ENCODE measurements at places on chromosomes 3 and 15.

GRCh38 chr3:101519685-101520365 is 6.8 kb upstream of the SENP7 start:
- no peak for DNase-seq

- no peak for DNase-seq
Observed at GRCh38 chr3:52684184-52684583, 1.5 kb downstream of the PBRM1 start.

- DNase-seq: no peak
Observed at GRCh38 chr15:98384328-98385029, 263.9 kb upstream of the IGF1R start.

GRCh38 chr15:20355256-20355868 is 186.2 kb downstream of the GOLGA6L6 start:
- no peak for DNase-seq

DNA sequence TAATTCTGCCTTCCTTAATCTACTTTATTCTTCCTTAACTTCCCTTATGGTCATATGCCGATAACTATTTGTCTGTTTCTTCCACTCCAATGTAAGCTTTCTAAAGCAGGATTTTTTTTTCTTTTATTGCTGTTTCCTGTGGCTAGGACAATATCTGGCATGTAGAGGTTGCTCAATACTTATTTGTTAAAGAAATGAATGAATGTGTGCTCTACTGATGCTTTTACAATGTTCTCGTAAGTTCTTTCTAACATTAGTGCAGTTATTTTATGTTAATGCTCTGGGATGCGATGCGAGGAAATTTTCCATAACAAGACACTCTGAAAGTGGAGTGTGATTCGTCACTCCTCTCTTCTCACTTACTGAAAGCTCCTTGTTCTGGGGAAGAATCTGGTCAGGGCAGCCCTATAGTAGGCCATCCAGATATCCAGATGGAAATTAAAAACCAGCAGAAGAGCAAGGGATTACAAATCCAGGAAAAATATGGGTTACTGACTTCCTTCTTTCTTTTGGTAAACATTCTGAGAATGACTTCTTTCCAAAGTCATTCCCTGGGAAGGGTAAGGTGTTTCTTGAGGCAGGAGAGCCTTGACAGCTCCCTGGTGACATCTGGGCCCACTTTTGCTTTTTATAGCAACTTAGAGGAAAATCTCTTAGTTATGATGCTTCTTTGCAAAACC is 420.4 kb downstream of the PDCD6IP start:
- DNase-seq: no peak

- no peak for DNase-seq
Observed at GRCh38 chr3:108407886-108408285, 102.5 kb downstream of the MYH15 start.

DNA sequence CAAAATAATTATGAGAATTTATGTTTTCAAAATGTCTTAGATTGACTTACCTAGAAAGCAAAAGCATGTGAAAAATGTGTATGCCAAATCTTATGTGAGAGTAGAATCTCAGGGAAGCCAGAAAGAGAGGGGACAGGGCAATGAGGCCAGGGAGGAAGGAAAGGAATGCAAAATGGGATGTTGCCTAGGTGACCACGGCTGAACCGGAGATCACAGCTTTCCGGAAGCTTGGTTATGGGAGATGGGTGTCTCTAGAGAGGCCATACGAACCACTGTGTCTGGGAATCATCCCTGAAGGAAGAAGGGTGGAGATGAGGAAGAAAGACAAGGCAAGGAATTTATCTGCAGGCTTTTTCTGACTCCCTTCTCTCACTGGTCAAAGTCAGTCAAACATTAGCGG is 76.0 kb downstream of the SUCLG2 start:
- no peak for DNase-seq

- no peak for DNase-seq
Observed at GRCh38 chr15:65067645-65068402, at the start of gene RASL12. TSS of gene RASL12 (minus strand) at chr15:65067991. CDS start at chr15:65067835, 156 bp downstream.

Measured in T-helper 9 cell (primary cell).